Jurkat, Clone E6-1 (cell line): ENCODE measurements at places on chromosomes 12 and 14.

GRCh38 chr12:53696655-53697331 is 20.9 kb upstream of the ATP5MC2 start:
- DNase-seq = no peak

DNA sequence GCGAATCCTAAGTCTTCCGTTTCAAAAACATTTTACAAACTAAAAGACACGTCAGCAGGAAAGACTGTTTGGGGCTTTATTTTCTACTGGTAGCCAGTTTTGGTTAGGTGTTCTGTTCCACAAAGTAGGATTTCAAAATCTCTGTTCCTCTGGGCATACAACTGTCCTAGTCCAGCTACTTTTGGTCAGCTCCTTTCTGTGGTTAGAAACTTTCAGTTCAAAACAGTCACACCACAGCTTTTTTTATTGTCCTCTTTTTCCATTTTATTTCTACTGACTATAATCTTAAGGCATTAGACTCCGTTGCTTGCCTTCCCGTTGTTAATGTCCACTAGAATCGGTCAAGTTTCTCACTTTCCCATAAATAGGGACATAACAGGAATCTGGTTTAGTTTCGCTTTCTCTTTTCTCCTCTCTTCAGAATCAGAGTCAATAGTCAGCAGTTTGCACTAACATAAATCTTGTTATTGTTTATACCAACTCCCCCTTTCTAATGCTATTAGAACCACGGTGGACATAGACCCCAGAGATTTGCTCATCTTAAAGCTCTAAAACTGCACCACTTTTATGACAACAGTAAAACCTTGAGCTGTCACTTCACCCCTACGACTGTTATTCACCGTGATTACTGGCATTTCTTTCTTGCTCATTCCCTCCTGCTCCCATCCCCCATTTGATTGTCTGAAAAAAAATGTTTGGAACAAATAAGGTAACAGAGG is 41.5 kb upstream of the NPAS3 start:
- DNase-seq = no peak

GRCh38 chr12:81146228-81147225 is 68.6 kb downstream of the ACSS3 start:
- peak; percentile 2 for DNase-seq

GRCh38 chr12:57896434-57897201 is 44.7 kb upstream of the ATP23 start:
- DNase-seq = no peak

GRCh38 chr12:111072299-111072698 is 151.9 kb upstream of the MYL2 start:
- no peak for DNase-seq

DNA sequence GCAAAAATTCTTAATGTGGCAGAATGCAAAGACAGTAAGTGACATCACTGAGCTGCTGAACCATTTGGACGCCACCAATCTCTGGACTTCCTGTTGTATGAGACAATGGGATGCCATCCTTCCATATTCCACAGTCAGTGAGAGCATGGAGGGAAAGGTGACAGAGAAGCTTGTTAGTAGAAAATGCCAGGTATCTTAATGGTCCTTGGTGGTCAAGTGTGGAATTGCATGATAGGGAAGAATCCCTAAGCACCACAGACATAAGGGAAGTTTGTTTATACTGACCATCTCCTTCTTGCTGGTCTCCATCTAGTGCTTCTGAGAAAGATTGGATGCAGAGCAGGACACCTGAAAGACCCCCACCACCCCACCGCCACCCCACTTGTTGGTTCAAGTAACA is 1410.0 kb upstream of the TMEM132C start:
- no peak for DNase-seq

DNA sequence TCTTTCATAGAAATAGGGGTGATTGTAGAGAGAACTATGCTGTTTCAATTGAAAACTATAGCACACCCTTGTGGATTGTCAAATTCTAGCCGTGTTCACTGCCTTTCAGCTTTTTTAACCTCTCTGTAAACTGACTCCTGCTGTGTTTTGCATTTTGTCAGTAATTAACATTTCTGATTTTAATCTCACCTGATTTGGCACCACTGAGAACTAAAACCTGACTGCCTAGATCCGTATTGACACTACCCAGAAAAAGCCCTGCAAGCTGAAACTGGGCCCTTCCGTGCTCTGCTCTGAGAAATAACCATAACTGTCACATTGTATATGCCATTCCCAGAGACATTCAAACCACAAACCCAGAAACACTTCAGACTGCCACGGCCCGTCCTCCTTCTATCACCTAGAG is 26.6 kb upstream of the ETV6 start:
- peak; percentile 42 for DNase-seq

GRCh38 chr12:49923880-49924556 is 20.3 kb upstream of the FAIM2 start:
- no peak for DNase-seq

GRCh38 chr12:46509135-46509534 is 136.6 kb upstream of the SLC38A2 start:
- no peak for DNase-seq

DNA sequence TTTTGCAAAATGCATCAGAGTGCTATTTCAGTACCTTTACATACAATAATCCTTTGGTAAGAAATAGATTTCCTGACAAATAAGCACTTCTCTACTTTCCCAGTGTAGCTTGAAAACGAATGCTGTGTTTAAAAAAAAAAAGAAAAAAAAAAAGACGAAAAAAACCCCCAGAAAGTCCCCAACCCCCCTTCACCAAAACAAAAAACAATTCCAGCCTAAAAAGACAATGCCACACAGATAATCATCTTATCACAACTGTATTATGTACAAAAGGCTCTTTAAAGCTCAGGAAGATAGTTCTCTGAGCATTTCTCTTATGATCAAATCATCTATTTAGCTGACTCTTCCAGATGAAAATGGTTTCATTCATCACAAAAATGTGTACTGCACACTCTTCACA is 1.6 kb downstream of the FERMT2 start:
- DNase-seq = no peak

DNA sequence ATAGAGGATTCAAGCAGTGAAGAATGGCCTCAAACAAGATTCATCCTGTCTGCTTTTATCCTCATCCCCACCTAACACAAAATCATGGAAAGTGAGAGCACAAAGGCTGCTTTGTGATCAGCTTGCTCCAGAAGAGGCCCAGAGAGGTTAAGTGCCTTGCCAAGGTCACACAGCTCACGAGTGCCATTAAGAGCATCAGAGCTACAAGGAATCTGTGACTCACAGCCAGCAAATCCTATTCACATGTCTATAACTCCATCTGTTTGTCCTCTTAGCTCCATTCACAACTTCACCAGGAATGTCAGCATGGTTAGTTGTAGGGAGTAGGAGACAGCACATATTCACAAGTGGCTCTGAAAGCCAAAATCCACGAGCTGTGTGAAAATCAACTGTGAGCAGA is 79.8 kb downstream of the TTC9 start:
- DNase-seq = no peak

GRCh38 chr14:75049136-75049535 is 2.1 kb downstream of the MLH3 start:
- DNase-seq = no peak

GRCh38 chr12:131250028-131250950 is 296.6 kb downstream of the ADGRD1 start:
- DNase-seq = no peak

DNA sequence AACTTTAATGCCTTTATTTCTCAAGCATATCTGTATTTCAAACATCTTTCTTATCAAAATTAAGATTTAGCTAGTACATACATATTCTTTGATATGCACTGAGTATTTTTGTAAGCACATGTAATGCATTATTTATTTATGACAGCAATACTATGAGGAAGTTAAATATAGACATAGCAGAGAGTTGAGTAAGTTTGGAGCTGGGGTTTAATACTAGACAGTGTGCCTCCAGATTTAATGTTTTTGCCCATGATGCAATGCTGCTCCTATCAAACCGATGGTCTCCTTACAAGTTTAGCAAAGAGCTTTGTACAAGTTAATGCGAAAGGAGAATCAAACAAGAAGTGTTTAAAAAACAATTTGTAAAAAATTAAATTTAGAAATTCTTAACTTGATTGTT is 826.6 kb upstream of the MGAT4C start:
- DNase-seq = no peak

DNA sequence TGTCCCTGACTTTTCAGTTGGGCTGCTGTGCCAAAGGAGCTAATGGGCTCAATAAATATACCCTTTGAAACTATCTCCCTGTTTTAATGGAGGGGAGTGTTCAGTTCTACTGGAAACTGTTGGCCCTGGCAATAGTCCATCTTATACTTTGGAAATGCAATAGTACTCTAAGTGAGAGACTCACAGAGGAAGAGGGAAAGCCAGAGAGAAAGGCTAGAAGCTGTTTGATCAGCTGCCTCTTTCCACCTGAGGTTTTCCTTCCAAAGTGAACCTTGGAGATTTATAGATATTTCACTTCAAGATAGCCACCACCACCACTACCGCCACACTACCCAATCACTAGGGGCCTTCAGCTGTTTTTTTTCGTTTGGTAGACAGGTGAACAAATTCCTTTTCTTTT is 93.6 kb upstream of the CCDC91 start:
- no peak for DNase-seq

GRCh38 chr12:124842800-124843510 is 20.7 kb downstream of the SCARB1 start:
- DNase-seq = no peak

- no peak for DNase-seq
Measured at GRCh38 chr12:52207895-52208294, 16.1 kb upstream of the KRT80 start.

- DNase-seq = no peak
Measured at GRCh38 chr12:105219261-105220028, 16.5 kb downstream of the APPL2 start.

- DNase-seq = no peak
Measured at GRCh38 chr14:23335623-23336022, 14.4 kb downstream of the PABPN1 start.

DNA sequence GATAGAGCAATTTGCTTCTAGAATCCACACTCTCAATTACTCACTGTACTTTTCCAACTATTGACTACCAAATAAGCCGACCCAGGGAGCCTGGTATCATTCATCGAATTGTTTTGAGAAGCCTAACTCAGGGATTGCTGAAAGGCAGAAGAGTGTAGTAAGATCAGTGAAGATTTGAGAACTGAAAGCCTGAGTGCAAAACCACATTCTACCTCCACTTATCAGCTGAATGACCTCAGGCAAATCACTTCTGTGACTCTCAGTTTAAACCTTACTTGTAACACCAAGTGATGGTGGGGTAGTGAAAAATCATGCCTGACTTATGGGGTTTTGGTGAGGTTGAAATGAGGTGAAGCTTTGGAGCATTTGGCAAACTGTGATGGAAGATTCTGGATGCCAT is 126.1 kb upstream of the MAX start:
- DNase-seq = no peak

GRCh38 chr12:124898200-124898922 is 16.1 kb downstream of the UBC start:
- peak; percentile 80 for DNase-seq

DNA sequence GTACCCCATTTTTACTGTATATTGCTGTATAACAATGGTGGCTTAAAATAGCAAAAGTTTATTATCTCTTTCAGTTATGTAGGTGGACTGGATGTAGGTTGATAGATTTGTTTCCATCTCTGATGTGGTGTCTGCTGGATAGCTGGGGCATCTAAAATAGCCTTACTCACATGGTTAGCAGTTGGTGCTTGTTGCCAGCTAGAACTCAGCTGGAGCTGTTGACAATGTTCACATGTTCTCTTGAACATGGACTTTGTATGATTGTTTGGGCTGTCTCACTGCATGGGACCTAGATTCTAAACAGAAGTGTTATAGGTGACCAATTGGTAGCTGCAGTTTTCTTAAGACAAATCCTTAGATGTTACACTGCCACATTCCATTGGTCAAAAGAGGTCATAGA is 126.9 kb downstream of the GPHN start:
- no peak for DNase-seq

DNA sequence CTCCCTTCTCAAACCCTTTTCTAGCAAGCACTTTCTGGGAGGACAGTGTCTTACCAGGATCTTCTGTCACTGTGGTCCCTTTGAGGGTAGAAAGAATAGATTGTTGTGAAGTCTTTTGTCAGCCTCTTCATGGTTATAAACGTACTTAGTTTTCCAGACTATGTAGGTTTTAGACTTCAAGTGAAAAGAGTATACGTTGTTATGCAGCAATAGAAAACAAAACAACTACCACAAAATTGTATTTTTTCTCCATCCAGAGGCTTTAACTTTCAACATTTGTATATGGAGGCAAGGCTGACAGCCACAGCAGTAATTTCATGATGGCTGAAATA is 23.7 kb downstream of the PRKCH start:
- DNase-seq = no peak

GRCh38 chr12:27331927-27332324 is 710 bp upstream of the BMAL2 start:
- DNase-seq = no peak

DNA sequence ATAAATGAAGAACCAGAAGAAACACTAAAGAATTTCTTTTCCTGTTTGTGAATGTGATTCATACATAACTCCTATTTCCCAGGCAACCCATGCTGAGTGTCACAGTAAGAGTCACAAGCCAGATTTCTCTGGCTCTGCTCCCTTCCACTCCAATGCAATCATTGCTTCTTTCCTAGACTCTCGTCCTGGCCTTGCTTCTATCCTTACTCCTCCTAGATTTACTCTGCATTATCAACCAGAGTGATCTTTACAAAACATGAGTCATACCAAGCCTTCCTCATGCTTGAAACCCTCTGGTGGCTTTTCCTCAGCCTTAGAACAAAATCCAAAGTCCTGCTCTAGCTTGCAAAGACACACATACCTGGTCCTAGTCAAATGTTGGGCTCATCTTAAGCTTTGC is 13.3 kb downstream of the IL22 start:
- no peak for DNase-seq

- DNase-seq = no peak
Measured at GRCh38 chr14:74570696-74571095, 41.3 kb downstream of the LTBP2 start.

- DNase-seq = no peak
Measured at GRCh38 chr12:30652034-30652696, 43.5 kb downstream of the IPO8 start.

- DNase-seq = no peak
Measured at GRCh38 chr12:113465808-113466453, 5.7 kb downstream of the LHX5 start.

DNA sequence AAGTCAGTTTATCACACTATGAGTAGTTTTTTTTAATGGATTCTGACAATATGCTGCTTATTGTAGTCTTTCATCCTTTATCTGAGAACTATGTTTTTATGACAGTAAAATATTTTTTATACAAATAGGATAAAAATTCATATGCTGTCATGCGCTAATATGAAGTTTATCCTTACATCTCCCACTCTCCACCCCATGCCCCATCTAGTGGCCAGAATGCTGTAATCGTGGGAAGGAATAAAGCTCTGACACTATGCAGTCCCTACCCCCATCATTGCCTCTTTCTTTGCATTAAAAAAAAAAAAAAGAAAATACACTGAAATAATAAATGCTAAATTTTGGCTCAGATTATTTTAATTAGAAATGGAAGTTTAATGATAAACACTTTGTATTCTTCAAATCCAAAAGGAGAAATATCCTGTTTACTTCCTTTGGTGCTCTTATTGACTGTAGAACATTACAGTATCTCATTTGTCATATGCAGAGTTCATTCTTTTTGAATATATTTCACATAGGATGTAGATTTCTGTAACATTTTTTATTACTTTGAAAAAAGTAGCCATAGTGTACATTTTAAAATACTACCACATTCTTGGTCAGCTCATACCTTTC is 145.9 kb upstream of the SLCO1C1 start:
- peak; percentile 5 for DNase-seq
